Activated naive CD4-positive, alpha-beta T cell (primary cell): ENCODE measurements at places on chromosomes 5 and 9.

GRCh38 chr5:66144834-66145390, 812 bp downstream of the SREK1 start:
- DNase-seq, result no peak

- DNase-seq, result no peak
These were observed 249.0 kb downstream of the MLLT3 start for GRCh38 chr9:20373263-20373662.

DNA sequence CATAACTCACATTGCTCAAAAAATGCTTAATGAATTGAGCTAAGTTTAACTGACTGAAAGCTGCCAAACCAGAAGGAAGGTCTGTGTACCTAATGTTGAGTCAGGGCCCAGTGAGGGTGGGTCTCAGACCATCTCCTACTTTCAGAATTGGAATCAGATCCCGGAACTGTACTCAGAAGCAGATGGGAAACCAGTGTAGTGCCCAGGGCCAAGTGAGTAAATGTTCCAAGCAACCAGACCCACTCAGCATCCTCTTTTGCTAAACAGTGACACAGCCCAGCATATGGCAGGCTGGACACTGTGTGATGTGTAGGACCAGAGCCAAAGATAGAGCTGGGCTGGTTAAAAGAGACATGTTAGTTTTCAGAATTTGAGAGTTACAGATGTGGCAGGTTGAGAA, 94.1 kb downstream of the PLCXD3 start:
- DNase-seq, result no peak

GRCh38 chr9:95816716-95817115, 58.8 kb upstream of the ERCC6L2 start:
- no peak for DNase-seq
